ENCODE measurements at places on chromosomes 2 and 18.

DNA sequence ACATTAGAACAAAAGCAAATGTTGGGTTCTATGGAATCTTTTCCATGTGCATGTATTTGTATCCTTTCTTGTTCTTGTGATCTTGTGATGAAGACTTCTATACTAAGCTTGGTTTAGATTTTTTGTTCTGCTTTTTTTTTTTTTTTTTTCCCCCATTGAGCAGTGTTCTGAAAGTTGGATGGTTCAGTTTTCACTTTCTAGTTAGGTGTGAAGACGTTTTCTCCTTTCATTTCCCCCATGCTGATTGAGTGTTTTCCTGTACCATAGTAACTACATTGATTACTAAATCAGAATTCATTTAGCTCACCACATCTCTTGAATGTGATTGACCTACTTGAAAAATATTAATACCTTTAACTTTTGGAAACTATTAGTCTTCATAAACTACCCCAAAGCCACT lies 34.1 kb downstream of the NOP58 start:
- no peak for DNase-seq

DNA sequence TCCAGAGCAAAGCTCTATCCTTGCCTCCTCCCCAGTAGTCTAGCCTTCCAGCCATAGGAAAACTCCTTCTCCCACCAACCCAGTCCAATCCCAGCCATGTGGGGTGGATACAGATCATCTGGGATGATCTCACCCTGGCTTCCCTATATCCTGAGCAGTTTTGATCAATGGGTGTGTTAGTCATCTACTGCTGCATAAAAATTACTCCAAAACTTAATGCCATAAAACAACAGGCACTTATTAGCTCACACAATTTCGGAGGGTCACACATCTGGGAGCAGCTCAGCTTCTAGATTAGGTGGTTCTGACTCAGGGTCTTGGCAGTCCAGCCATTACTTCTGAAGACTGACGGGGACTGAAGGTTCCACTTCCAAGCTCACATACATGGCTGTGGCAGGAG lies 190.4 kb downstream of the SPP2 start:
- DNase-seq = no peak

GRCh38 chr18:36335476-36336279 lies 38.2 kb downstream of the FHOD3 start:
- DNase-seq = no peak

- no peak for DNase-seq
These were observed 33.8 kb downstream of the HS6ST1 start for GRCh38 chr2:128284841-128285240.

GRCh38 chr2:147214914-147215313 lies 629.9 kb upstream of the ACVR2A start:
- no peak for DNase-seq

- DNase-seq = no peak
These were observed 28.0 kb downstream of the SH2D6 start for GRCh38 chr2:85446296-85447221.

DNA sequence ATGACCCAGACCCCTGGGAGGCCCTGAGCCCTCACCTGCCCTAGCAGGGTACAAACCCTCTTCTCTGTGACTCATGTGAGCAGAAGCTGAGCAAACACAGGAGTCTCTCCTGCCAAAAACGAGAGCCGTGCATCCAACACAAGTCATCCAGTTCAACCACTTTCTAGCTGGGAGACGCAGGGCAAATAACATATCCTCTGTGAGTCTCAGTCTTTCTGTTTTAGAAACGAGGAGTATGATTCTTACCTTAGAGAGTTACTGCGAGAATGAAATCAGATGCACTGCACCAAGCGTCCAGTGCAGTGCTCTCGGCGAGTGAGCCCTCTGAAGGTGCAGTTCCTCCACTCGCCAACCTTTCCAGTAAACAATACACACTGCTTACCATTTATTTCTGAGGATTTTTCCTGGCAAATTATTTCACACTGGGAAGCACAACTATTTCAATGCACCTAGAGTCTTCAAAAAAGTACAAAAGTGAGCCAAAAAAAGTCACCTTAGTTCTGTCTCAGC lies 331.8 kb upstream of the MYT1L start:
- no peak for DNase-seq

GRCh38 chr2:197914778-197915177 lies 110.4 kb downstream of the PLCL1 start:
- DNase-seq = no peak

DNA sequence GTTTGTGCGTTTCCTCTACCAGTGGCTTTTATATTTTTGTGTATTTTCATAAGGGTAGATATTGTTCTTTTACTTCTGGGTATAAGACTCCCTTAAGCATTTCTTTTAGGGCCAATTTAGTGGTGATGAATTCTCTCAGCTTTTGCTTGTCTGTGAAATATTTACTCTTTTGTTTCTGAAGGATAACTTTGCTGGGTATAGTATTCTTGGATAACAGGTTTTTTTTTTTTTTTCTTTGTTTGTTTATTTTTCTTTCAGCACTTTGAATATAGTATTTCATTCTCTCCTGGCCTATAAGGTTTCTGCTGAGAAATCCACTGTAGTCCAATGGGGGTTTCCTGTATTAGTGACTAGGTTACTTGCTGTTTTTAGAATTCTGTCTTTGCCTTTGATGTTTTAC lies 122.7 kb downstream of the XRCC5 start:
- DNase-seq = no peak

DNA sequence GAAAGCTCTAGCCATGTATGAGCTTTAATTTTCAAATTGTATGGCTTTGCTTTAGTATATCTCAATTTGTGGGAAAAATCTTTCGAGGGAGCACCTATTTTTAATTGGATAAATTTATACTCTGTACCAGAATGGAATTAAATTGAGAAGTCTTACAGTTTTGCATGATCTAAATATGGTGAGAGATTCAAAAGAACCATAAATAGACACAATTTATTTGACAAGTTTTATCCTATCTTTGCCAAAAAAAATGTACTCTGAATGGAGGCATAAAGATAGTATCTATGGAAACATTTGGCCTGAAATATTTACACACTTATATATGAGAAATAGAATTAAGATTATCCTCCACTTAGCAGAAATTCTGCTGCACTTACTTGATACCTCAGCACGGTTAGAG lies 238.4 kb downstream of the NDUFA10 start:
- DNase-seq = no peak

DNA sequence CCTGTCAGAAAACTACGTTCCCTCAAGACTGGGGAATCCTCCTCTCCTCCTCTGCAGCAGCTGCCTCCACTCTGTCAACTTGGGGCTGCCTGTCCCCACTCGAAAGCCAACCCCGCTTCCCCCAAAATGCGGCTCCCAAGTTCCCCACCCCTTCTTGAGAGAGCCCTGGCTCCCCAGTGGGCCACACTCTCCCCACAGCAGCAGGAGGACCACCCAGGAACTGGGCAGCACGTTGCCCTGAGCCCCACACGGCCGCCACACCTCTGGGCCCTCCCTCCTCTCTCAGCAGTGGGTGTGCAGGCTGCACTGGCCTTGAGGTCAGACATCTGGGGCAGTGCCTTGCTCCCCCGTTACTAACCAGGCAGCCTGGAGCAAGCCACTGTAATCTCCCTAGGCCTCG lies 9.6 kb upstream of the TEX51 start:
- DNase-seq = no peak

DNA sequence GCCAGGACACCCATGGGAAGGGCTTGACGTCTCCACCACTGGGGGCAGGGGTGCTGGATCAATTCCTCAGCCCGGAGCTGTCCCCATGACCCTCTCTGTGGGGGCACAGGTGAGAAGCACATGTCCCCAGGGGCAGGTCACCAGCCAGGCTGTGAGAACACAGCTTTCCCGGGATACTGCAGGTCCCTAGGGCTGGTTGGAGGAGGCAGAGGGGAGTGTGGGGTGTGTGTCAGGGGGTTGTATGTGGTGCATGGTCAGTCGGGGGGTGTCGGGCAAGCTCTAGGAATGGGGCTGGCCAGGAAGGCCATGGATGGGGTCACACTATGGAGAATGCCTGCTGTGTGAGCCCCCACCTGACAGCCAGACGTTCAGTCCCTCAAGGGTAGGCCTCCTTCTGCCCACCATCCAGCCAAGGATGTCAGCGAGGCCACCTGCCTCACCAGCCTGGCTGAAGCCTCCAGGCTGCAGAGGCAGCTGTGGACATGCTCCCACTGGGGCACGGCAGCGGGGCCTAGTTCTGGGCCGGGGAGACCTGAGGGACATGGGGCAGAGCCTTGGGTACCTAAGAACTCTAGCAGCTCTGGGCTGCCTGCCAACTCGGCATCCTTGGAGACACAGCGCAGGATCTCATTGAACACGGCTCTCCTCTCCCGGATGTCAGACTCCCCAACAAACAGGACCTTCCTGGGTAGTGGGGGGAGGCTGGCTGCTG lies 10.3 kb downstream of the HS1BP3 start:
- DNase-seq = no peak

- DNase-seq = no peak
These were observed 47.5 kb downstream of the EML4 start for GRCh38 chr2:42216694-42217093.

GRCh38 chr2:118265873-118266455 lies 177.7 kb downstream of the INSIG2 start:
- no peak for DNase-seq

GRCh38 chr18:74513883-74514205 lies 17.7 kb downstream of the CNDP2 start:
- no peak for DNase-seq

GRCh38 chr2:203583701-203584100 lies 48.6 kb upstream of the RAPH1 start:
- no peak for DNase-seq

GRCh38 chr2:611519-611918 lies 65.7 kb downstream of the TMEM18 start:
- no peak for DNase-seq
